ENCODE measurements at places on chromosomes 4 and X. TPM values are rescaled to one million over a fixed set of nuclear protein-coding genes. Genes with fewer than 3 reads are reported as not detected.

The KLHL34 gene
- total RNA-seq, result 0.40 TPM

The GAGE12J gene
- not detected for total RNA-seq

The PGK1 gene
- total RNA-seq, result 1,092 TPM

The GPC4 gene
- not detected for total RNA-seq

The GBA3 gene
- total RNA-seq, result not detected

The MAGEB16 gene
- not detected for total RNA-seq

The BEX2 gene
- total RNA-seq, result 8.2 TPM

The LRP2BP gene
- total RNA-seq, result 0.27 TPM

The STPG2 gene
- total RNA-seq, result not detected

The GAGE1 gene
- not detected for total RNA-seq

The MAGEA4 gene
- not detected for total RNA-seq

The CT45A10 gene
- total RNA-seq, result not detected

The GAR1 gene
- 57.7 TPM for total RNA-seq

The NDP gene
- total RNA-seq, result not detected

The TRIM60 gene
- not detected for total RNA-seq

The SSX2 gene
- total RNA-seq, result not detected

The F11 gene
- not detected for total RNA-seq

The AMBN gene
- total RNA-seq, result not detected

The NPFFR2 gene
- total RNA-seq, result not detected

The POU3F4 gene
- not detected for total RNA-seq

The DCX gene
- total RNA-seq, result not detected

The SHISA3 gene
- total RNA-seq, result 0.08 TPM

All from activated CD8-positive, alpha-beta memory T cell treated with anti-CD3 and anti-CD28 coated beads for 36 hours (primary cell).